ENCODE measurements at places on chromosomes 12 and 14.

DNA sequence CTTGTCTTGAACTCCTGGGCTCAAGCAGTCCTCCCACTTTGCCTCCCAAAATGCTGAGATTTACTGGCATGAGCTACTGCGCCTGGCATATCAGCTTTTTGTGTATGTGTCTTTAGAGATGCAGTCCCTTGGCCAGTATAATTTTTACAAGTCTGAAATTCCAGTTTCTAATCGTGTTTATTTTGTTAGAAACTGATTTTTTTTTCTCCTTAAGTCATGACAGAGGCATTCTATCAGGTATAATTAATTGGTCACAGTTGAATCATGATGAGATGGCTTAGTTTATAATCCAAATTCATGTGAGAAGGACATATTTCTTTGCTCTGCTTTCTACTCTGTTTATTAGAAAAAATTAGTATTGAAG, 98.9 kb downstream of the PCNX1 start:
- DNase-seq: no peak

GRCh38 chr12:98453070-98453469, 62.3 kb upstream of the TMPO start:
- DNase-seq: no peak

- no peak for DNase-seq
Measured at GRCh38 chr14:29233188-29233587, 466.6 kb downstream of the FOXG1 start.

GRCh38 chr12:102195826-102196225, 1.8 kb downstream of the PMCH start:
- DNase-seq: no peak

DNA sequence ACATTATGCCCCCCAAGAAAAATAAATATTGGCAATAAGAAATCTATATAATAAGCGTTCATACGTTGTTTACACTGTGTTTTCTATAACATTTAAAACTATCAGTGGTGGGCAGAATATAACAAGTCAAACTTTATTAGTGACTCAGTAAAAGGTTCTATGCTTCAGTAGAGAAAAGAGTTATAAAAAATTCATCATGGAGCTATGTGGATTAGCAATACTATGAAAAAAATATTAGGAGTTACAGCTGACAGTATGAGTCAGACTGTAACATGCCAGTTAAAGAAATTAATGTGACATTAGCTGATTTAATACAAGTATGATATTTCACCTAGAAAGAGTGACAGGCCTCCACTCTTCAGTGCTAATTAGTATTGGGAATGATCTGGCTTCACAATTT, 125.1 kb upstream of the GARIN6 start:
- no peak for DNase-seq
